Upper lobe of left lung (tissue), 6 donors: ENCODE measurements at places on chromosomes 16 and 17. TPM values are rescaled to one million over a fixed set of nuclear protein-coding genes. Genes with fewer than 3 reads are reported as not detected.

GRCh38 chr17:22286337-22287041 lies 594.2 kb downstream of the KCNJ18 start:
- peak; percentile 55 for DNase-seq

GRCh38 chr17:63675607-63676546 lies 24.0 kb downstream of the LIMD2 start:
- peak; percentile 92 for DNase-seq

- peak; percentile 84 for DNase-seq
Measured at GRCh38 chr16:68310437-68310773, 341 bp downstream of the SLC7A6OS start.

Gene C16orf95
- 3.7 TPM for total RNA-seq

Gene SYT17
- 28.3 TPM for total RNA-seq

Gene ACSM2B
- total RNA-seq, result 0.17 TPM

GRCh38 chr17:38748149-38748891 lies at the start of gene PCGF2:
TSS of gene PCGF2 (minus strand) at chr17:38748336. CDS start at chr17:38740402, 7,934 bp downstream.
- DNase-seq, result peak; percentile 91

Gene BRICD5
- total RNA-seq, result 9.4 TPM

Gene NUPR1
- total RNA-seq, result 34.1 TPM

Gene SPATA22
- not detected for total RNA-seq

Gene SKAP1
- 1.9 TPM for total RNA-seq

Gene ZNF205
- 21.0 TPM for total RNA-seq

DNA sequence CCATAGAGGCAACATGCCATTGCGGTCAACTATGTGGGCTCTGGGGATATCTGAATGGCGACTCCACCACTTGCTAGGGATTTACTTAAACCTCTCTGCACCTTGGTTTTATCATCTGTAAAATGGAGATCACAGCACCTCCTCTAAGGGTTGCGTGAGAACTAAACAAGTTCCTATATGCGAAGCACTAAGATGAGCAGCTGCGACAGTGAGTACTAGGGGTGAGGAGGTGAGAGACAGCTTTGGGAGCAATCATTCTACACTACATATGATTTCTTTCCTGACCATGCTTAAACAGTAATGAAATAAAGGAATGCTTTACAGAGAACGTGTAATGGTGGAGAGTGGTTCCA lies 61.4 kb downstream of the CREBBP start:
- no peak for DNase-seq

Gene CCL14
- 4.9 TPM for total RNA-seq

GRCh38 chr17:63279498-63280230 lies 166.4 kb downstream of the CYB561 start:
- no peak for DNase-seq

Gene ITGAD
- total RNA-seq, result 0.15 TPM

- DNase-seq, result no peak
Measured at GRCh38 chr16:57627184-57627871, 1.1 kb upstream of the ADGRG1 start.

- no peak for DNase-seq
Measured at GRCh38 chr16:11985250-11985649, 8.7 kb downstream of the SNX29 start.

DNA sequence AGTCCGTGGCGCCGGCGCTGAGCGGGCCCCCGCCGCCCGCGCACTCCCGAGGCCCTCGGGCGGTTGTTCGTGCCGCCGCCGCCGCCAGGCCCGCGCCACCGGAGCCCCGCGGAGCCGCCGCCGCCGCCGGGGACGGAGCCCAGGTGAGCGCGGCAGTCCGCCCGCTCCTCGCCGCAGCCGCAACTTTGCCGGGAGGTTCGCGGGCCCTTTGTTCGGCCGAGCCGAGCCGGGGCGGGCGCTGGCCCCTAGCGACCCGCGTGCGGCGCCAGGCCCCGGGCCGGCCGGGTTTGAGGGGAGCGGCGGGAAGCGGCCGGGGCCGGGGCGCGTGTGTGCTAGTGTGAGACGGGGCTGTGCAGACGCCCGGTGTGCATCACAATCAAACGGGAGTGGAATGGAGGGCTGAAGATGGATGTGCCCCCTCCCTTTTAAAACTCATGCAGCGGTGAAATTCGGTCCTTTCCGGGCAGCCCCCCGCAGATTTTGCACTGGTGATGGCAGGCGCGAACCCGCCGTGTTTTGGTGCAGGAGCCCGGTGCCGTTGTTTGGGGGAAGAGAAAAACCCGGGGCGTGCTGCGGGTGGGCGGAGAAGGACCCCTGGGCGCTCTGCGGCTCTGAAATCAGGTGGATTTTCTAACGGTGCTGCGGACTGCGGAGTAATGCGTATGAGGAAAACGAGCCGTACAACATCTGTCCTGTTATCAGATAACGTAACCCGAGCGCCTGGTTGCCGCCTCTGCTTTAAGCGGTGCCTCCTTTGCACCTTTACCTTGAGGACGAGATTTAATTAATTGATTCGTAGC lies 823 bp downstream of the TNRC6C start:
- no peak for DNase-seq

GRCh38 chr17:60094754-60095153 lies 16.0 kb upstream of the HEATR6 start:
- DNase-seq, result no peak

Gene RUNDC3A
- total RNA-seq, result 2.6 TPM

- no peak for DNase-seq
Measured at GRCh38 chr16:35431829-35432663, 1972.6 kb downstream of the TP53TG3F start.

Gene KRTAP4-9
- not detected for total RNA-seq

DNA sequence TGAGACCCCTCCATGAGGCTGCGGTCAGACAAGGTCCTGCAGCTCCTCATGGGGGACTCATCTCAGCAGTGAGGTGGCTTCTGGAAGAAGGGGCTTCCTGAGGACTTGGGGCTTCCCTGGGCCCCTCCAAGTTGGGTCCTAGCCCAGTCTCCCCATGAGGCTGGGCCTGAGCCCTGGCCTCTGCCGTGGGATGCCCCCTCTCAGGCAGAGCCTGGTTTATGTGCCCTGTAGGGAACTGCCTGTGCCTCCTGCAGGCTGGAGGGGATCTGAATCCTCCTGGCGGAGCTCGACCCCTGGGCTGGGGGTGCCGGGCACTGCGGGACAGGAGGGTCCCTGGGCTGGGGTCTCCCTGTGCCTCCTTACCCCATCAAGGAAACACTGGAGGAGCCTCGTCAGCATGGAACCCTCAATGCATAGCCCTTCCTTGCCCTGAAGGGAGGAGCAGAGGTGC lies 45.8 kb downstream of the TNFRSF13B start:
- no peak for DNase-seq

- DNase-seq, result no peak
Measured at GRCh38 chr17:73841431-73842060, 197.3 kb upstream of the SDK2 start.

DNA sequence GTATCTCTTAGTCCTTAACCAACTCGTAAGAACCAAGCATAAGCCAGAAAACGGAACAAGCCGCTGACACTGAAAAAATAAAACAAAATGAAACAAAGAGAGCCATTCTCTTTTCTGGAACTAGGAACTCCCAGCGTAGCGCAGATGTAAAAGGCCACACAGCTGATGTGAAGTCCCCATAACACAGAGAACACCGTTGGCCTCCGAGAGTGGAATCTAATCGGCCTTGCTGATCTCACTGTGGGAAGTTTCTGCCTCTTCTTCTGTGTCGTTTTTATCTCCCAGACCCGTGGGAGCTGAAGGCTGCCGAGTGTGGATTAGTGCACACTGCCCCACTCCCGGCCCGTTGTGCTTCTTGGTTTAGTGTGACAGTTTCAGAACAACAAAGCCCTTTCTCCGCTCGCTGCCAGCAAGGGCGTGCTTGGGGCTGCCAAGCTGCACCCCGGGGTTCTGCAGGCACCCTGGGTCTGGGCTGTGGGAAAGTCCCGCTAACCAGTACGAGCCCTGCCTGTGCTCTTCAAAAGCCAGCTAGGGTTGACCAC lies 21.7 kb downstream of the TTYH2 start:
- no peak for DNase-seq

DNA sequence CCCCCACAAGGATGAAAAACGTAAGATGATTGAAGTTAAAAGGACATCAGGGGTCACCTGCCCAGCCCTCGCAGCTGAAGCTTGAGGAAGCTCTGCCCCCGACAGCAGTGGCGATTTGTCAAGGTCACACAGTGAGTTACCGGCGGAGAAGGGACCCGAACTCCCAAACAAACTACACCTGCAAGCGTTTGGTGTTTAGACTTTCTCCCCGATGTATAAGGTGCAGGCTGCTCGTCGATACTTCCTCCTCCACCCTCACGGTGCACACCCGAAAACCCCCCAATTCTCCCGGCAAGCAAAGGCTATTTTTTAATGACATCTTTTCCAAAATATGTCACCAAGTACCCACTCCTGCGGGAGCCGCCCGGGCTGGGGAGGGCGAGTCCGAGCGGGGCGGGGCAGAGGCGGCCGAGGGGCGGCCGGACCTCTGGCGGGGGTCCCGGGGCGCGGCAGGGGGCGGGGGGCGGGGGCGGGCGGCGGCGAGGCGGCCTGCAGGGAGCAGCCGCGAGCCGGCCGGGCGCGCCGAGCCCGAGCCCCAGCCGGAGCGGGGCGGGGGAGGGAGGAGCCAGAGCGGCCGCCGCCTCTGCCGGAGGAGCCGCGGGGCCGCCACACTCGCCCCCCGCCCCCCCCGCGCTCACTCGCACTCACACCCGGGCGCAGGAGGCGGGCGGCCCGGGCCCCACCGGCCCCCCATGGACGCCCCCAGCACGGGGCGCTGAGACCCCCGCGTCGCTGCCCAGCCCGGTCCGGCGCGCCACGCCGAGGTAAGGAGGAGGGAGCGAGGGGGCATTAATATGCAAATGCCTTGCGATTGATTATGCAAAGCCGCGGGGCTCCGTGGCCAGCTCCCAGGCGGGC lies at the start of gene THRA:
Gene THRA, plus strand, starts transcription at position 637 of the 858 bp plus-strand sequence. CDS start 11,524 bp downstream, outside the sequence.
- DNase-seq, result peak; percentile 83

DNA sequence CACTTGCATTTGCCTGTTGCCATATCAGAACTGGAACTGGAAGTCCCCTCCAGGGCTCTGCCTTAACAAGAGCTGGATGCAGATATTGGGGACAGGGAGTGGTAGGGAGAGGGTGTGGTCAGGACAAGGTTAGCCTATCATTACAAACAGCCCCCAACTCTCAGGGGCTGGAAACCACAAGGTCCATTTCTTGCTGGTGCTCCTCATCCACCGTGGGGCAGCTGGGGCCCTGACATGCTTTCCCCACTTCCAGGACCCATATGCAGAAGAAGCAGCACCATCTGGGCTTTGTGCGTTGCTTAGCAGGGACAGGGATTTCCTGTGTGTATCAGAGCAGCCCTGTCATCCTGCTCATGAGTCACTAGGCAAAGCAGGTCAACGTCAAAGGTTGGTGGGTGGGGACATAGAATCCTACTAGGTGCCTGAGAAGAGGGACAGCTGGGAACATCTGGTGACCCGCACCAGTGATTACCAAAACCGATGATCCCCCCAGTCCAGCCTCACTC lies 26.9 kb downstream of the RGS9 start:
- peak; percentile 32 for DNase-seq

Gene RHBDL1
- total RNA-seq, result 0.59 TPM

Gene MYH8
- not detected for total RNA-seq

Gene CD2BP2
- total RNA-seq, result 25.7 TPM
